ENCODE measurements at places on chromosomes 2 and 18.

DNA sequence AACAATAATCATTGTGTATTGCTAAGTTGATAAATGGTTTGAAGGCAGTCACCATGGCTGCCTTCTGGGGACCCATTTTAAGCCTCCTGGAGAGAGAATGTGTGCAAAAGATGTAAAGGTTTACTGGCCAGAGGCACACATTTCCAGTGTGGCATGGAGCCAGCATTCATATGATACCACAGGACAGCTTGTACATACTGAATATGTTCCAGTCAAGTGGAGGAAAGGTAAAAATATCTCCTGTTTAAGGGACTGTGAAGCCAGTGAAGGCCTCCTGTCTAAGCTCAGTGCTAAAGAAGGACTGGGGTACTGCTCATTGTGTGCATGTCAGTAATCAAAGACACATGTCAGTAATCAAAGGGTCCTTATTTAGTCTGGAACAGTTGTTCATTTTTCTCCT lies 119.2 kb downstream of the BABAM2 start:
- no peak for DNase-seq

- no peak for DNase-seq
Measured at GRCh38 chr2:190837420-190837819, 43.2 kb upstream of the GLS start.

- no peak for DNase-seq
Measured at GRCh38 chr2:16682431-16683118, 16.9 kb upstream of the CYRIA start.

DNA sequence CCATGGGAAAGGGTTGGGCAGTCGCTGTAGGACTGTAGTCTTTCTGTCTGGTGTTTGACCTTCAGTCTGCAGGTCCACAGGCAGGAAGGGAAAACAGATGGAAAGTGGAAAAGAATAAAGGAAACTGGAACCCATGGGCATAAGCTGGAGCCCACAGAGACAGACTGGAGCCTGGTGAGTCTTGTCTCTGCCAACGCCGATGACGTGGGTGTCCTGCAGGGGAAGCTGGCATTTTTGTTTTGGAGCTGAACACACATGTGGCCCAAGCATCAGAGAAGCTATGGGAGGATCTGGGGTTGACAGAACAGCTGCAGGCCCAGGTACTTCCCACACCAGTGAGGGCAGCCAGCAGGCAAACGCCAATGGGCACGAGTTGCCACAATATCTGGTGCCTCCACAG lies 28.2 kb upstream of the SOCS6 start:
- DNase-seq, result no peak

Measured in GM10248 (cell line).